ENCODE measurements at places on chromosomes 16 and 17.

DNA sequence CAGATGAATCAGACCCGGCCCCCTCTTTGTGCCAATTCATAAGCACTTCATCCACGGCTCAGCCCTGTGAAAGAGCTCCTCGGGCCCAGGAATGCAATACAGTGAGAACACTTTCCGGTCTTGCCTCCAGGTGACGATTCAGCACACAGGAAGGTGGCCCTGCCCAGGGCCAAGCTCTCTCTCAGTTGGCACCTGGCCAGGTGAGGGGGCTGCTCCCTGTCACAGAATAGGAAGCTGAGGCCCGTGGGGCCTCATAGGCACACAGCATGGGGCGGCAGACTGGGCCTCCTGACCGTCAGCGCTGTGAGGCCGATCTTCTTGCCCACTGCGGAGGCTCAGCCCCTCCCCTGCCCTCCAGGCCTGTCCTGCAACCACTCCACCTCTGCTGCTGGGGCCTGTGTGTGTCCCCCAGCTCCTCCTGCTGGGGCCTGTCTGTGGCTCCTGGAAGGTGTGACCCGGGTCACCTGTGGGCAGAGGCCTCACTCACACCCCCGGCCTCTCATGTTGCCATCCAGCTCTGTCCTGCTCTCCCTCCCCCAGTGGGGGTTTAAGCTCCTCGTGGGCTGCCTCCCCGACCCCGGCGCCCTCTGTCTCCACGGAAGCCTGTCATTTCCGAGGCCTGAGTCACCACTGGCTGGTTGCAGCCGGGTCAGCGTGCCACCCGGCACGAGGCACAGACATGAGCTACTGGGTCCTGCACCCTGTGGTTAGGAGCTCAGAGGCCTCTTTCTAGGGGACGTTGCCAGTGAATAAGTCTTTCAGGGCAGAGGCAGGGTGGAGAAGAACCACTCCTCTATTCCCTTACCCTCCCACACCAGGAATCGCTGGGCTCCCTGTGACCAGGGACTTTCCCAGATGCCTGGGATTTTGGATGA lies 114.4 kb downstream of the SEC14L1 start:
- DNase-seq, result no peak

DNA sequence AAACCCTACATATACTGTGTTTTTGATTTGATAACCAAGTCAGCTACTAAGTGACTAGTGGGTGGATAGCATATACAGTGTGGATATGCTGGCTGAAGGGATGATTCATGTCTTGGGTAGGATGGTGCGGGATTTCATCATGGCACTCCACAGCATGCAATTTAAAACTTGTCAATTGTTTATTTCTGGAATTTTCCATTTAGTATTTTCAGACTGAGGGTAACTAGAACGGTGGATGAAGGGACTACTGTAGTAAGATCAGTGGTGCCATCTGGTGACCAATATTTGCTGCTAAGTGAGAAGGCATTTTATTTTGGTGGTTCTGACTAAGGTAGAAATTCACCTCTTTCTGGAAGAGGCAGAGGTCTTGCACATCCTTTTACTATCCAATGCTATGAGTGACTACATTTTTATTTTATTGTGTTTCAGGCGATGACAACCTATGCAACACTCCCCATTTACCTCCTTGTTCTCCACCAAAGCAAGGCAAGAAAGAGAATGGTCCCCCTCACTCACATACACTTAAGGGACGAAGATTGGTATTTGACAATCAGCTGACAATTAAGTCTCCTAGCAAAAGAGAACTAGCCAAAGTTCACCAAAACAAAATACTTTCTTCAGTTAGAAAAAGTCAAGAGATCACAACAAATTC lies 3.1 kb downstream of the CDC6 start:
- DNase-seq, result peak; percentile 48

GRCh38 chr16:26765087-26765486 lies 301.6 kb upstream of the C16orf82 start:
- peak; percentile 18 for DNase-seq

GRCh38 chr16:87695534-87695933 lies 70.3 kb downstream of the KLHDC4 start:
- no peak for DNase-seq

DNA sequence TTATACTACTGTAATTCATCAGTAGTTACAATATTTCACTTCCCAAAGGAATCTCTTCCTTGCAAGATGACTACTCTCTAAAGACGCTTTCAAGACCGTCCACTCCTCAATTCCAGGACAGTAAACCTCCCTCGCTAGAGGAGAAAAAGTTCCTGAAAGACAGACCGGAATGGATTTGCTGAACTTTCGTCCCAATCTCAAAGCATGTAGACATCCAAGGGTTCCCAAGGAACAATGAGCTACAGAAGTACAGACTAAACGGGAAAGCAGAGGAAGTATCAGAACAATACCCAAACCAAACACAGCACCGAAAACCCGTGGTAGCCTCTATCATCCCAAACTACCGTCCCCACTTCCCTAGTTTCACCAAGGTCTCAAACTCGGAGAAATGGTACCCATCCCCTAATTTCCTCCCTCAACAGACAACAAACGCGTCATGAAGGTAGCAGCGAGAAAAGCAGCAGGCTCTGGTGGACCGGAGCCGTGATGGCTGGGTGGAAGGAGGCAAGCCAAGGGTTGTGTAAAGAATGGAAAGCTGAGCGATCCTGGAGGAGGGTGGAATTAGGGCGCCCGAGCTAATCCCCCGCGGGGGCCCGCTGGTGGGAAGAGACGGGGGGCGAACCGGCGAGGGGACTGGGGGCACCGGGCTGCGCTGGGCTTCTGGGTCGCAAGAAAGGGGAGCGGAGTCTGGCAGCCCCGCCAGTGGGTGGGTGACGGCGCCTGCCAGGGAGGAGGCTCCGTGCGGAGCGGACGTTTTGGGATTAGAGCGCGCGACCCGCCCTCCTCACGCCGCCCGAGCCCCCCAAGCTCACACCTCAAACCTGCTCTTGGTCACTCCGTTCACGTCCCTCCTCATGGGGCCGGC lies 647 bp downstream of the FBXL20 start:
- DNase-seq, result no peak

DNA sequence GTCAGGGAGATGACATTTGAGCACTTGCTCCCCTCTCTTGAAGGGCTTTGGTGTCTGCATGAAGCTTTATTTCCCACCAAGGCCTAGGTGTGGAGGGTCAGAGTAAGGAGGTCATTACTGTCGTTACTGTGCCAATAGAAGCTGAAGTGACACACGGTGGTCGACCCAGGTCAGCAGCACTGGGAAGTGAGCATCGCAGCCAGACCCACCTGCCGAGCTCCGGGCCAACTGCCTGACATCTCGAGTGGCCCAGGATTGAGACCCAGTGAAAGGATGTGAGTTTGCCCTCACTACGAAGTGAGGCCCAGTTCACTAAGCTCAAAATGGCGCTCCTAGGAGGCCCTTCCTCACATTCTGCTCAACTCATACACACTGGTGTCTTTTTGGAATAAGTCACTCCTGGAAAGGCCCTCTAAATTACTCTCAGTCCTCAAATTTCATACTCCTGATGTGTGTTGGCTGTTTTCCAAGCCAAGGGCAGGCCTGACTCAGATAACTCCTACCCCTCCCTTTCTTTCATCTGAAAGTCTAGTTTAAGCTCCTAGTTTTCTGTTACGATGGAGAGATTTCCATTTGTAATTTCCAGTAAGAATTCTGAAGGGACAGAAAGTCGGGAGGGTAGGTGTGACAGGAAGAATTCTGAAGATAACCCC lies 200.4 kb downstream of the LGALS9B start:
- no peak for DNase-seq

DNA sequence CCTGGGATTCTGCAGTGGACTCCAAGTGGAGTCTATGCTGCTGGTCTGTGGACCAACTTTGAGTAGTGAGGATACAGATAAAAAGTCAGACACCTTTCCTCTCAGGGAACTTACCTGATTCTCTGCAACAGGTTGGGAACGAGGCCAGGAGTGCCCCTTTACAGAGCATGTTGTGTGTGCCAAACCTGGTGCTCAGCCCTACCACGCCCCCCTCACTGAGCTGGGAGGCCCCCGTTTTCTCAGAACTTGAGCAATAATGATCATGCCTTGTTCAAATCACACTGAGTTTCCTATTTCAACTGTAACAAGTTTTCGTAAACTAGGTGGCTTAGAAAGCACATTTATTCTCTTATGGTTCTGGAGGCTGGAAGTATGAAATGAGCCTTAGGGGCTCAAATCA lies 182.0 kb downstream of the COPRS start:
- DNase-seq, result no peak

DNA sequence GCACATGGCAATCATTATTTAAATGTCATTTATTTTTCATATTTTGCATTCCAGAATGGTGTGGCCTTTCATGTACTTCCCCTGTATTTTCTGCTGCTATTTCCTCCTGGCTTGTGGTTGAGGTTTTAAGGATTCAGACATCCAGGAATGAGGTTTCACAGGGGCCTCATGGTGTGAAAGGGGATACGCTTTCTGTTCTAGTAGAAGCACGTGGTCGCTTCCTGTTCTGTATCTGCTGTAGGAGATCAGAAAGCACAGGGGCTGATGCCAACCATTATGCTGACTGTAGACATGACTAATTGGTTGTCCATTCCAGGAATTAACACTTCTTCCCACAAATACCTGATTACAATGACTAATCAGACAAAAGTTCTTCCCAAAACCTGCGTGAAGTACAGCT lies 405.9 kb downstream of the SHISA9 start:
- DNase-seq, result no peak

- DNase-seq, result no peak
Measured at GRCh38 chr17:29873476-29873875, 56.6 kb downstream of the SSH2 start.

Data from endothelial cell (in vitro differentiated cells).